HTR-8/SVneo (cell line): ENCODE measurements at places on chromosomes 11 and 22.

GRCh38 chr11:110452720-110453119 lies 23.0 kb downstream of the FDX1 start:
- no peak for DNase-seq

DNA sequence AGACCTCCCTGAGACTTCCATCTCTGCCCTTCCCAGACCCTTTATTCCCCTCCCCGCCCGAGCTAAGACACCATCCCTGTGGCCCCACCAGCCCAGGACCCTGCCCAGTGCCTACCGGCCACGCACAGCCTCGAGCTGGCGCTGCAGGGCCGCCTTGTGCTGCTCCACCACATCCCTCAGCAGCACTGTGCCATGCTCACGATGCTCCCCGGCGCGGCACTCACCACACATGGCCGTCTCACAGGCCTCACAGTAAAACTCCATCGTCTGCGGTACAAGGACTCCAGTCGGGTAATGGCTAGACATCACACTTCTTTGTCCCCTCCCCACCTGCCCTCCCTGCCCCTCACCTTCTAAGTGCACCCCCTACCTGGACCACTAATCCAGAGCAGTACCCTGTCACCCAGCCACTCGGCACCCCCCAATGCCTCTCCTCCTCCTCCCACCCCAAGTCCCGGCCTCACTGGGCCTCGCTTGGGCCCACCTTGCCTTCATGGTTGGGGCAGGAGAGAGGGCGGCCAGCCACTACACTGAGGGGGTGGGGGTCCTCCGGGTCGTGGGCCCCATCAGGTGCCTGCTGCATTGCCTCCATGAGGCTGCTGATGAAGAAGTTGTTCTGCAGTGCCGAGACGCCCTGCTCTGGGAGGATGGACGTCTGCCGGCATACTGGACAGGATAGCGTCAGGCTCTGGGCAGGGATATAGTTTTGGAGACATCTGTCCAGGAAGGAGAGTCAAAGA lies 16.0 kb downstream of the TRIM3 start:
- no peak for DNase-seq

DNA sequence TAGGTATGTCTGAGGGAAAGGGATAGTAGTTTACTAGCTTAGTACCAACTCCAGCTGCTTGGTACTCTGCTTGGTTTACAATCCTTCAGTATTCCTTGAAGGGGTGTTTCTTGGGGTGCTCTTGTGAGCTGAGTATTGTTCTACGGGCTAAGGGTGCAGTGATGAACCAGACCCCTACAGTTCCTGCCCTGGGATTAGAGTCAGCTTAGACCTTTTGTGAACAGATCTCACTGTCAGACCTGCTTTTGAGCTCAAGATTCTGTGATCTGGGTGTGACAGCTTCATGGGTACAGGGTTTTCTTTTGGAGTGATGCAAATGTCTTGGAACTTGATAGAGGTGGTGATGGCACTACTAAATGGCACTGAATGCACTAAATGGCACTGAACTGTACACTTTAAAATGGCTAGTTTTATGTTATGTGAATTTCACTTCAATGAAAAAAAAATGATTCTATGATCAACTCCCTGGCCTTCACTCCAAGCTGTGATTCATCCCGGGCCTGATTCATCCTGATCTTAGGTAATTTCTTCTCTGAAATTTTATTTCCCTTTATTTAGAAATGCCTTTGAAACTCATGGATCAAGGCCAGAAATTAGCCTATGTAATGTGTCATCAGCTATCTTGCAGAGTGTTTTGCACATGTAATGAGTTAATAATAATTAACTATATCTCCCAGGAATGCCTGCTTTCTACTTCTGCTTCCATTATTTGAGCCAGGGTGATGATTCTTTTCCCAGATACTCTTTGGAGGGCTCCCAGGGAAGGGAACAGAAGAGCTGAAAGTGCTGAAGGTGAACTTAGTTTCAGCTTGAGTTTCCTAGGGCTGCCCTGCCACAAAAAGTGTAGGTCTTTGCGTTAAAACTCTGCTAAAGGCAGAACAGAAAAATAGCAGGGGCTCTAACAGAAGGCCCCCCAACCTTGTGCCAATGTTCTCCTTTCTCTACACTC lies 87.9 kb downstream of the NCAM1 start:
- DNase-seq = no peak

- DNase-seq = no peak
Measured at GRCh38 chr11:86013713-86014112, 55.2 kb downstream of the PICALM start.

- DNase-seq = no peak
Measured at GRCh38 chr11:95066716-95067038, at the start of gene SRSF8. SRSF8 (plus strand) TSS chr11:95066919; CDS start chr11:95067227, 308 bp downstream.

GRCh38 chr11:95832763-95833162 lies 42.5 kb downstream of the CEP57 start:
- DNase-seq = no peak
